ENCODE measurements at places on chromosomes 3 and 15. TPM values are rescaled to one million over a fixed set of nuclear protein-coding genes. Genes with fewer than 3 reads are reported as not detected.

The PLA2G4D gene
- not detected for total RNA-seq

The UBE2E1 gene
- 61.5 TPM for total RNA-seq

The SMAD6 gene
- 43.7 TPM for total RNA-seq

The MINAR1 gene
- 1.00 TPM for total RNA-seq

The CLRN1 gene
- total RNA-seq: not detected
